ENCODE measurements at places on chromosomes 12 and 14. TPM values are rescaled to one million over a fixed set of nuclear protein-coding genes. Genes with fewer than 3 reads are reported as not detected.
A peak's percentile ranks its signal among the peaks of the same experiment; 100 is the strongest.

Gene KRT74
- polyA plus RNA-seq = 0.07 TPM

DNA sequence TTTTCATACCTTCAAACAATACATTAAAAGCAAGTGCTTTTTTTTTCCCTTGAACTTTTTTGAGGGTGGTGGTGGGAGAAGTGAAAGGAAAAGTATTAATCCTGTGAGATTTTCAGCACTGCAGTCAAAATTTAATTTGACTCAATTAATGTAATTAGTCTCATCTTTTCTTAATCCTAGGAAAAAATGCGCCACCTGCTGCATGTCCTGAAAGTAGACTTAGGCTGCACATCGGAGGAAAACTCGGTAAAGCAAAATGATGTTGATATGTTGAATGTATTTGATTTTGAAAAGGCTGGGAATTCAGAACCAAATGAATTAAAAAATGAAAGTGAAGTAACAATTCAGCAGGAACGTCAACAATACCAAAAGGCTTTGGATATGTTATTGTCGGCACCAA, 52.2 kb downstream of the SPATA7 start:
- no peak for DNase-seq

Gene FAM186B
- 0.24 TPM for polyA plus RNA-seq

Gene KRT83
- polyA plus RNA-seq = not detected

Gene ACSM4
- polyA plus RNA-seq = not detected

DNA sequence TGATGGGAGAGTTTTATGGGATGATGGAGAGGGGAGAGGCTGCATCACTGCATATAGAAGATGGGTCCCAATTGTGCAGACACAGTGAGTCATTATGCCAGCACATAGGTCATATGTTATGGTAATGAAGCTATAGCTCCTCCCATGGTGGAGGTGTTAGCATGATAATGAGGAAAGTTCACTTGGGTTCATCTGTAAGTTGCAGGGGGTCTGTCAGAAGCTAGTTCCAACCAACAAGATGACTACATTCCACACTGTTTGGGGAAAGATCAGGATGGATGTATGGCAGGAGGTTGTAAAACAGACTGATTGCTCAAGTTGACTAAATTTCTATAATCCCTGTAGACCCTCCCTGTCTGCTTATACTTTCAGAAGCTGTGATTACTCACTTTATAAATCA, 561.3 kb downstream of the C12orf50 start:
- DNase-seq = no peak

GRCh38 chr12:109709401-109709991, 4.1 kb upstream of the FAM222A start:
- DNase-seq = no peak

- no peak for DNase-seq
These were observed 200.9 kb downstream of the GRIN2B start for GRCh38 chr12:13780453-13780852.

DNA sequence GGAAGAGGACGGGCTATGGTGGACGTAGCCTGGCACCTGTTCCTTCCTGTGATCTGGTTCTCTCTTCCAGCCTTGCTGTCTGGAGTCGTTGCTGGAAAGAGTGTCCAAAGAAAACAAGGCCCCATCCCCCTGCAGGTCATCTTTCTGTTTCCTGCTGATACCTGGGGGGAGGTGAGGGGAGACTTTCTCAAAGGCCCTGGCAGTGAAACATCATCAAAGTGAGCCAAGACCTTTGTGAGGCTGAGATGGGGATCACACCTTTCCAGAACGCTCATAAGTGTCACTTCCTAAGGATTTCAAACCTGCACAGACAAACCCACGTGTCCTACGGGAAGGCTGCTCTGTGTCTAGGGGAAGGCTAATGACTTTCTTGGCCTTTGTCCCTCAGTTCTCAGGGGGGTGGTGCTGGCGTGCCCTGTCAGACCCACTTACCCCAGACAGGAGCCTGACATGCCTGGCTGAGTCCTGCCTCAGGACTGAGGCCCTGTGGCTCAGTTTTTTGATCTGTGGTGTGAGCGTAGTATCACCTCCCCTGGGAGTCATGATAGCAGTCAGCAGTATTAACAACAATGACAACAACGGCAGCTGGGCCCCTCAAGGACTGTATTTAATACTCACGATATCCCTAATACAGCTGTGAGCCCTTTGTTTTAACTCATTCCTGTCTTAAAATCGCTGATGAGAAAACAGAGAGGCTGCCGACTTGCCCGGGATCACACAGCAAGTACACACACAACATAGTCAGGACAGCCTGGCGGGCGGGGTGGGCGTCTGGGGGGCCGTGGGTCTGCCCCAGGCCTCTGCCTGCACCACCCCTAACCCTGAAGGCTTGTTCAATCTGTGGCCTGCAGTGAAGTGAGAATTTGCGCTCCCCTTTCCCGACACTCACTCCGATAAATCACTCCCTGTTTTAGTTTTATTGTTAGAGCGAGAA, 235.2 kb downstream of the SLC41A2 start:
- DNase-seq = no peak

DNA sequence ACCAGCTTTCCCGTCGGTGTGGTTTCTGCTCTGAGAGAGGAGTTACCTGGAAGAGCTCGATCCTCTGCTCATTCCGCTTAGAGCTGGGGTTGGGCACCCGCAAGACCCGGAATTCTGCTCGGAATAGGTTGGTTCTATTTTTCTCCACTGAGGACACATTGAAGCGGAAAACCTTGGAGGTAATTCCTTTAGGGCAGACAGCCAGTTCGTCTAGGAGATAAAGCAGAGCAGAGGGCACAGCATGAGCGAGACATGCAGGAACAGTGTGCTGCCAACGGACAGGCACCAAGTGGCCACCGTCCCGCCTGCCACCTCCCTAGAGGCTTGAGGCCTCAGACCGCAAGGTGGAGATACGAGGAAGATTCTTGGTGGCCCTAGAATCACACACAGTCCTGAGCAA, 10.3 kb downstream of the TGFB3 start:
- no peak for DNase-seq

DNA sequence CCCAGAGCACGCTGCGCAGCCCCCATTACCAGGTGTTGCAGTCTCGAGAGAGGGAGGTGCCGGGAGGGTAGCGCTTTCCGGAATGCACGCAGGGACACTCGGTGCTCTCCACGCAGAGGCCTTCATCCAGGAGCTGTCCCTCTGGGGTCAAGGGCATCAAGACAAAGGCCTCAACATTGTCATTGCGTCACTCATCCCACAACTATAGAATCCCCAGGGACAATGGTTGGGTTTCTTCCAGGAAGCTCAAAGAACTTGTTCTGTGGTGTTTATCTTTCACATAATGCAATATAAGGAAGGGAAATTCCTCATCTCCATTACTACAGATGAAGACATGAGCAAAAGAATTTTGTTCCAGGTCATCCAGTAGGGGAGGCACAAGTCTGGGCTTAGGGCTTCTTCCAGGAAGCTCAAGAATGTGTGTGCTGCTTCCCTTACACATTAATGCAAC, 52.1 kb downstream of the VWF start:
- DNase-seq = peak; percentile 75

GRCh38 chr12:2382370-2383155, 329.8 kb downstream of the CACNA1C start:
- DNase-seq = no peak

Gene GALNT4
- not detected for polyA plus RNA-seq

- DNase-seq = no peak
These were observed 84.7 kb downstream of the GPATCH2L start for GRCh38 chr14:76236172-76237130.

Gene SHMT2
- 188 TPM for polyA plus RNA-seq

- DNase-seq = peak; percentile 62
These were observed 134.2 kb downstream of the SYNE2 start for GRCh38 chr14:63986789-63987533.

Gene KLRC3
- polyA plus RNA-seq = not detected

Gene ARHGAP9
- 0.07 TPM for polyA plus RNA-seq

Gene TRHDE
- 0.21 TPM for polyA plus RNA-seq

Gene PTPRO
- polyA plus RNA-seq = 0.03 TPM

DNA sequence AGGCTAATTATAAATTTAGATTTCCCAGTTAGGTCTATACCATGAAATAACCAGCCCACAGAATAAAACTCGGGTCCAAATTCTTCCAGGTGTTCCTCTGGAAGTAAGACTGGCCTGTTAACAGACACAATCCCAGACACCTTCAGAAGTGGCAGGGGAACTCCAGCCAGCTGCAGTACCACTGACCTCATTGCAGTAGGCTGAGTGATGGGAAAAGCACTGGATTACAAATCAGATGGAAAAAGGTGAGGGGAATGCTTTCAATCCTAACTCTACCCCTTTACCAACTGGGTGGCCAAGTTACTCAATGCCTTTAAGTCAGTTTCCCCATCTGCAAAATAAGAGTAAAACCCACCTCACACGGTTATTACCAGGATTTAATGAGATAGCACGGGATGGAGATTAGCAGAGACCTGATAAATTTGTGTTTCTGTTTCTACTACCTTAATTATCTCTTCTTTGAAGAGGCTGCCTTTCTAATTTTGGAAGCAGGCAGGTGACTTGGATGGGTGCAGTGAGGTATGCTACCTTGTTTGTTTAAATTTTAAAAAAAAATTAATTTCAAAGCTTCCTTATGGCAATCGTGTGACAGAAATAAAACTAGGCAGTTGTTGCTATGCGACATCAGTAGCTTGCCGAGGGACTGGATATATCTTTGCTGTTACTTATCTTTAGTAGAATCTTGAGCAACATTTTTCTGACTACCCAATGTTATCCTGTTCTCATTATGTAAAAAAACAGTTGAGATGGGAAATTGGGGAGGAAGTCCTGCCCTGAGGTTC, 167.3 kb upstream of the GRIN2B start:
- DNase-seq = no peak

GRCh38 chr12:41286426-41286825, 98.3 kb downstream of the PDZRN4 start:
- no peak for DNase-seq

- DNase-seq = no peak
These were observed 10.6 kb downstream of the DDX54 start for GRCh38 chr12:113174461-113175384.

DNA sequence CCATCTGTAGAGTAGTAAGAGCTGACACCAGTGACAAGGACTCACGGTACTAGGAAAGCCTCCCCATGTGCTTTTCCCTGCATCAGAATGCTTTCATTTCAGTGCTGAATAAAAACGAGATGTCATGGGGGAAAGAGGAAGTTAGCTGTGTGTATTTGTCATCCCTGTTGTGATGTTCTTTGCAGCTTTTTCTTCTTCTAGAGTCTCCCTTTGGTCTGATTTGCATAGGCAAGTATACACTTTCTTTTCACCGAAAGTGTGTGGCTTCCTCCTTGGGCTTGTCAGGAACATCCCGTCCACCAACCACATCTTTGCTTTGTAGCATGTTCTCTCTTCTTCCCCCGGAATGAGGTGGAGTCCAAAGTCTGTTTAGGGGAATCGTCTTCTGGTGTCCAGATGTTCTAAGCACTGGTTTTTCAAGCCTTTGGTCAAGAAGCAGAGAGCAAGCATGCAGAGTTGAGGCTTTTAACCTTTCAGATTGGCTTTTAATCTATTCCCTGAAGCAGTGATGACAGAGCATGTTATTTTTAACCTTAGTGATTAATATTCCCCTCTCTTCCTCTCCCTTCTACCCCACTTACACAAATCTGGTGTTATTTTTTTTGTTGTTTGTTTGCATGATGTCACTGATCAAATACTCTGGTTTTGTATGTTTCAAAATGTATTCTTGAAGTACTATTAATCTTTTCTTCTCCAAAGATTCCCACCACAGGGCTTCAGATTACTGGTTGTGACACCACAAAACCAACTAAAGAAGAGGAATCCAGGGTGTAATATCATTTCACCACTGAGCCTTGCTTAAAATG, 163.4 kb downstream of the SAMD4A start:
- no peak for DNase-seq

DNA sequence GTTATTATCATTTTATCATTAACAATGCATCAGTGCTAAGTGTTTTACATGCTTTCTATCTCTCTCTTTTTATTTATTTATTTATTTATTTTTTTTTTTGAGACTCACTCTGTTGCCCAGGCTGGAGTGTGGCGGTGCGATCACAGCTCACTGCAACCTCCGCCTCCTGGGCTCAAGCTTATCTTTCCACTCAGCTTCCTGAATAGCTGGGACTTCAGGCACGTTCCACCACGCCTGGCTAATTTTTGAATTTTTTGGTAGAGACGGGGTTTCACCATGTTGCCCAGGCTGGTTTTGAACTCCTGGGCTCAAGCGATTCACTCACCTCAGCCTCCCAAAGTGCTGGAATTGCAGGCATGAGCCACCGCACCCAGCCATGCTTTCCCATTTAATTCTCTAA, 3.9 kb upstream of the BTG1 start:
- no peak for DNase-seq

DNA sequence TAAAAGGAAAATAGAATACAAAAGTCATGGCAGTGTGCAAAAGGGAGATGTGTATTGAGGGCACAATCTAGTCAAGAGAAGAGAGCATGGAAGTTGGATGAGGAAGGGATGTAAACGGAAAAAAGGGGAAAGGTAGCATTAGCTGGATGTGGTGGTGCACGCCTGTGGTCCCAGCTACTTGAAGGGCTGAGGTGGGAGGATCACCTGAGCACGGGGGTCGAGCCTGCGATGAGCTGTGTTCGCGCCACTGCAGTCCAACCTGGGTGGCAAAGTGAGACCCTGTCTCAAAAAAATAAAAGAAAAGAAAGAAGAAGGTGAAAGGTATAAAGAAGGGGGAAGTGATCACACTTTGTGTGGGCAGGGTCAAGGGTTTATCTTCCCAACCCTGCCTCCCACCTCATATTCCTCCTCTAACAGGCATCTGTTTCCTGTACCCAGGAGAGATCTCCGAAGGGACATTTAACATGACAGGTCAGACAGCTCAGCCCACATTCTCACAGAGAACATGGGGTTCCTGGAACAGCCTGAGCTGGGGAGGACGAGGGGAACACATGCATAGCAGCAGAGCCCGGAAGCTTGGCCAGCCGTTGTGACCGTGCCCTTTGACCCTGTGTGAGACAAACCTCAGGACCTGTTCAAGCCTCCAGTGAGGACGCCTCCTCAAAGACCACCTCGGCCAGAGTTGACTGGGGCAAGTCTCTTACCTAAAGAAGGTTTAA, 8.9 kb downstream of the RNASE11 start:
- DNase-seq = no peak

DNA sequence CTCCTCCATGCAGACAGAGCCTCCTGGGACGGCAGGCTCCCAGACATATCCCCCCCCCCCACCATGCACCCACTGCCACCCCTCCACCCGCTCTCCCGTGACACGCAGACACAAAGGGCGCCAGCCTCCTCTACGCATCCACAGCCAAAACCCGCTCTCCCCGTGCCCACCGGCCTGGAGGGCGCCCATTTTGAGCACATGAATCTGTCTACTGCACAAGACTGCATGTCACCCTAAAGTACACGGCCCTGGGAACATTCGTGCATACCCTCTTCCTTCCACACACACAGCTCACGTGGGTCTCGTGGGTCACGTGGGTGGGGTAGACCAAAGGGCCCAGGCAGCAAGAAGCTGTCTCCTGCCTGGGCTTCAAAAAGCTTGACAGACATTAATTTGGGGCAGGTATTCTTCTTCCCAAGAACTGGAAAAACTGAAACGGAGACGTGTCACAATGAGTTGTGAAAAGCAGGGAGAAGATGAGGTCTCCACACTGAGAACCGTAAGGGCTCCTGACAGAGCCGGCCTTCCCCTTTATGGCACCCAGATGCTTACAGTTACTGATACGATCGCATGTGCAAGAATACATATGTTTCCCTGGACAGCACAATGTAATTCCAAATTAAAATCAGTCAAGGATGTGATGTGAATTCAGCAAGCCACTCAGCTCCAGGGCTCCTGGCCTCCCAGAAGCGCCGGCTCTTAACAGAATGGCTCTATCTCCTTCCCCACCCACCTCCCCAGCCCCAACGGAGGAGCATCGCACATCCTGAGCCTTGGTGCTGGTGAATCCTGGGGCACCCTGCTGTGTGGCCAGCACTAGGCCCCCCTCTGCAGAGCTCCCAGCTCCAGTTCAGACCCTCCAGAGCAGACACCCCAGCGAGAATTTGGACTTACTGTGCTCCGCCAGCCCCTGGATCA, 1.9 kb downstream of the TGFB3 start:
- no peak for DNase-seq

Gene APOF
- not detected for polyA plus RNA-seq

Data from foreskin keratinocyte (primary cell).